ENCODE measurements at places on chromosomes 4 and X.

- no peak for DNase-seq
Measured at GRCh38 chrX:148159796-148160195, 178.7 kb downstream of the FMR1NB start.

DNA sequence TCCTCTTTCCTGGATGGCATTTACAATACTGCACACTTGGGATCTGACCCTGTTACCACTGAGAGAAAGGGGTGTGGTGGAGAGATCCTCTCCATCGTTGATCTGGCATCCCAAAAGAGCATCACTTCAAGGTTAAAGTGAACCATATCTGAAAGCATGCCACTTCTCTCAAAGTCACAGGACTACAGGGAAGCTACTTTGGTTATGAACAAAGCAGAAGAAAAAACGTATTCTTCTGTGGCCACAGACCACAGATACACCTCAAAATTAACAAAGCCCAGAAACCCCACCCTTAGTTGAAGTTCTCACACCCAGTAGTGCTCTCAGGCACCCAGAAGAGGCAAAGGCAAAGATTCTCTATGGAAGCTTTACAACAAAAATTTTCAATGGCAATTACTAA, 108.3 kb downstream of the JADE1 start:
- DNase-seq: no peak

GRCh38 chrX:11254417-11255109, 38.6 kb upstream of the AMELX start:
- DNase-seq: no peak

DNA sequence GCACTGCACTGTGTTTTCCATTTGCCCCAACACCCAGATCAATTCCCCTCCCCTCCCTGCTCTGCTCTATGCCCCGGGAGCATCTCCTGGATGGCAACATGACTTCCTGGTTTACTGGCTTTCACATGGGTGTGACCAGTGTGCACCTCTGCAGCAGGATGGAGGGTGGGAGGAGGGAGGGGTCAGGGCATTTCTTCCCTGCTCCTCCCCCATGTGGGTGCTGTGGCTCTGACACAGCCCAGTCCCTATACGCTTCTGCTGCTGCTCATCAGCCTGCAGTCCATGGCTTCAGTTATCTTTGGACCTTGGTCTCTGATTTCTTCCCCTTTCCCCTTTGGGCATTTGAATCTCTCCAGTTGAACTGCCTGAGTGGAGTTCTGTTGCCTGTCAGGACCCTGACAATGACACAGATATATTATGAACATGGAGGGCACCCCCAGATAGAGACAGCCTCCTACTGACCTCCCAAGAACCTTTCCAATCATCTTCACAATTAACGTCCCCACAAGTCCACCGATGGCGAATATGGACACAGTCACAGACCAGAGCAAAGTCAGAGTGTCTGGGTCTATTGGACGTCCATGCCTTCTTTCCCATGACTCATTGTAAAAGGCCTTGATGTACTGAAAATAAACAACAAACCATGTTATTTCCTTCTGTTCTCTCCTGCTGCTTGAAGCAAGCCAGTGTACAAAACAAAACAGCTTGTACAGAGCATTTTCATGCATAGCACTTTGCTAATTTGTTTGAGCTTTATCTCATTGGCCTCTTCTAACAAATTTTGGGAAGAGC, 24.8 kb downstream of the SLC2A9 start:
- DNase-seq: no peak

GRCh38 chr4:188078116-188078515, 31.3 kb downstream of the TRIML2 start:
- DNase-seq: no peak

DNA sequence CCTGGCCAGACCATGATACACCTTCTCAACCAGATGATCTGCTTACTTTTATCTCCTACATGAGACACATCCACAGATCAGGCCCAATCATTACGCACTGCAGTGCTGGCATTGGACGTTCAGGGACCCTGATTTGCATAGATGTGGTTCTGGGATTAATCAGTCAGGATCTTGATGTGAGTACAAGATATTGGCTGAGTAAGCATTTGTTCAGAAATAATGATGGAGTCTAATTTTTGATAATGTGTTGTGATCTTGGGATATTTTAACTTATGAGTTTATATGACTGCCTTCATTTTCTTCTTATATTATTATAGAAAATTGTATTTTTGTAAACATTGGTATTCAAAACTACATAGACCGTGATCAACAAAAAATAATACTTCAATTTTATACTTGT, 39.4 kb downstream of the SLC10A6 start:
- DNase-seq: no peak

DNA sequence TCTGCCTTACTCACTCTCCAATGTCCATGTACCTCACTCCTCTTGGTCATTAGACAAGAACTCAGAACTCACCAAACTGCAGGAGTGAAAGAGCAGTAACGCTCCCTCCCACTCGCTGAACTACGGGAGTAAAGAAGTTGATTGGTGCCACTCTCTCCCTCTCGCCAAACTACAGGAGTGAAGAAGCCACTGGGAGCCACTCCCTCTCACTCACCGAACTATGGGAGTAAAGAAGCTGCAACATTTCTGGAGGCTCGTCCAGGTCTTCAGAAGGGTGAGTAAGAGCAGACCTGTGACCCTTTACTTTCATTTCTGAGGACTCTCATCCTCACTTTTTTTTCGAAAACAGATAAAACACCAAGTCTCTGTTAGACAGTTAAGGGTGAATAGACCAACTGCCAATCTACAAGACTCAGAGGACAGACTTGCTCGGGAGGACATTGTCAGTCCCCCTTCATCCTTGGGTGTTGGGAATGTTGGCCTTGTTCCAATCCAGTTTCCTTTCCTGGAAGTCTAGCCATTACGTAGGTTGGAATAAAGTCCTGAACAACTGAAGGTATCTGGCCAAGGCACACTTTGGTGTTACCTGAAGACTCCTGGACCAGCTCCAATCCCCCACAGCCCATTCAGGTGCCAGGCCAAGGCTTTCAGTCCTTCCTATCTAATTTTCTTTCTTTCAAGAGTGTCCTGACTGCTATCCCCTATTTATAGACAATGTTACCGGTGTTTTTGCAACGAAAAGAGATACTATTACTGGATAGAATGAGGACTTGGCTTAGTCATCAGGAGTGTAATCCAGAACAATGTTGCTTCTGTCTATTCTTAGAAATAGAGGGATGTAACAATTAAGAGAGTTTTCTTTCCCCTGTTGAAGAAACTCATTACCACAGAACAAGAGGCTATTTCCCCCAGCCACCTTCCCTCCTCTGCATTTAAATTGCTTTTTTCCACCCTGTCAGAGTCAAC, 11.0 kb upstream of the COL25A1 start:
- no peak for DNase-seq

DNA sequence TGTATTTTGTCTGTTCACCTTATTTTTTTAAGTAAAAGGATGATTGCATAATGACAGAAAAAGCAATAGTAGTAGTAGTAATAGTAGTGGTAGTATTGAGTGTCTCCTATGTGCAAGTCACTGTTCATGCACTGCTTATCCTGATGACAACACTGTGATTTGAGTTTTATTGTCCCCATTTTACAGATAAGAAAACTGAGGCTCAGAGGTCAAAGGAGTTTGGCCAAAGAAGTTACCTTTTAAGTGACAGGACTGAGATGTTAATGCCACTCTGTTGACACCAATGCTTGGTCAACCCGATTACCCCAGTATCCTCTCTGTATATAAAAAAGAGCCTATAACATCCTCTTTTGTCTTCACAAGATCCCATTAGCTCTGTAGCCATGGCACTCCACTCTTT, 100.5 kb upstream of the FRMPD3 start:
- no peak for DNase-seq

DNA sequence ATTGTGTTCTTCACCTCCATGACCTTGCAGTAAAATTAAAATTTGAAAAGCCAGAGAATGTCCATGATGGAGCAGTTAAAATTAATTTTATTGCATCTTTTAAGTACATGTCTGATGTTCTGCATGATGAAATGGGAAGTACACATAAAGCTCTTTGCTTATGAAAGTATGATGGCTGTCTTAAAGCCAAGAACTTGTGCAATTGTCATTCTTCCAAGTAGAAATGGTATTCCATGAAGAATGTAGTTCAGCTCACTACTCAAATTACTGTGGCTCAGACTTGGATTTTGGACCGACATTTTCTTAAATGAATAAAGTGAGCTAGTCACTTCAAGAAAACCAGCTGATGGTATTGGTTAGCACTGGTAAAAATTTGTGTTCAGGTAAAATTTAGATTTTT, 161.7 kb upstream of the CXCL13 start:
- no peak for DNase-seq

GRCh38 chr4:43244688-43245382, 352.3 kb downstream of the GRXCR1 start:
- DNase-seq: no peak

DNA sequence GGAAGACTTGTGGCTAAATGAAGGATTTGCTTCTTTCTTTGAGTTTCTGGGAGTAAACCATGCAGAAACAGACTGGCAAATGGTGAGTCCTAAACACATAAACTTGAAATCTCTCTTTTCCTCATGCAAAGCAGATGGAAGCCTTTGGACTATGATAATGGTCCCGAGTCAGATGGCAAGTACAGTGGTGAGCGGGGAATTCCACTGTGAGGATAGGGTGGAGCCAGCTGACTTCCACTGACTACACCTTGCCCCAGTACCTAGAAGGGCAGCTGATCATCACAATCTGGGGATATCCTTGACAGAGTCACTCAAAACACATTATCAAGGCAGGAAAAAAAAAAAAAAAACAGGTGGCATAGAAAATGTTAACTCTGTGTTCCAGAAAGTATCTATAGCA, 34.3 kb downstream of the ENPEP start:
- DNase-seq: no peak

GRCh38 chr4:21386166-21386780, 562.3 kb downstream of the KCNIP4 start:
- DNase-seq: no peak

GRCh38 chr4:173380987-173381386, 10.2 kb downstream of the SAP30 start:
- DNase-seq: no peak

DNA sequence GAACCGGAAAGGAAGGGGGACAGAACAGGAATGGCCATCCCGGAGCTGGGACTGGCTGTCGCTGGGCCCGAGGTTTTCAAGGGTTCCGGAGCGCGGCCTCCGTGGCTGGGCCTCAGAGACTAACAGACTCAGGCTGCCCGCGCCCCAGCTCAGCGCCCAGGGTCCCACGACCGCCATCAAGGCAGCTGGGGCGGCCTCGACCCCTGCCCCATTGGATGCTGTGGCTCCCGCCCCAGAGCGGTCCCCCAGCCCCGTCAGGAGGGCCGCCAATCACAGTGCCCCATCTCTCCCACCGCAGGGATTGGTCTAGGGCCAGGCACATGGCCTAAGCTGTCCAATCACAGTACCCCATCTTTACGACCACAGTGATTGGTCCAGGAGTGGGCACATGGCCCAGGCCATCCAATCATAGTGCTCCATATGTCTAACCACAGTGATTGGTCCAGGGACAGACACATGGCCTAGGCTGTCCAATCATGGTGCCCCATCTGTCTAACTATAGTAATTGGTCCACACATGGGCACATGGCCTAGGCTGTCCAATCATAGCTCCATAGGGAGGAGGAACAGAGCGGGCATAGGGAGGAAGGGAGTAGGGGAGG, 105.3 kb upstream of the NKX1-1 start:
- DNase-seq: no peak

DNA sequence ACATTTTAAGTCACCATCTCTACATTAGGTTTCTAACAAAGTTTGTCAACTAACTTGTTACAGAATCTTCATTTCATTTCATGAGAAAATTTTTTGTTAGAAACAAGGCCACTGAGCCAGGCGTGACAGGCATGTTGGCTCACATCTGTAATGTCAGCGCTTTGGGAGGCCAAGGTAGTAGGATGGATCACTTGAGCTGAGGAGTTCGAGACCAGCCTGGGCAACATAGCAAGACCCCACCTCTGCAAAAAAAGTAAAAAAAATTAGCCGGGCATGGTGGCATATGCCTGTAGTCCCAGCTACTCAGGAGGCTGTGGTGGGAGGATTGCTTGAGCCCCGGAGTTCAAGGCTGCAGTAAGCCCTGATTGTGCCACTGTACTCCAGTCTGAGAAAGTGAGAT, 32.3 kb downstream of the FAT1 start:
- no peak for DNase-seq

DNA sequence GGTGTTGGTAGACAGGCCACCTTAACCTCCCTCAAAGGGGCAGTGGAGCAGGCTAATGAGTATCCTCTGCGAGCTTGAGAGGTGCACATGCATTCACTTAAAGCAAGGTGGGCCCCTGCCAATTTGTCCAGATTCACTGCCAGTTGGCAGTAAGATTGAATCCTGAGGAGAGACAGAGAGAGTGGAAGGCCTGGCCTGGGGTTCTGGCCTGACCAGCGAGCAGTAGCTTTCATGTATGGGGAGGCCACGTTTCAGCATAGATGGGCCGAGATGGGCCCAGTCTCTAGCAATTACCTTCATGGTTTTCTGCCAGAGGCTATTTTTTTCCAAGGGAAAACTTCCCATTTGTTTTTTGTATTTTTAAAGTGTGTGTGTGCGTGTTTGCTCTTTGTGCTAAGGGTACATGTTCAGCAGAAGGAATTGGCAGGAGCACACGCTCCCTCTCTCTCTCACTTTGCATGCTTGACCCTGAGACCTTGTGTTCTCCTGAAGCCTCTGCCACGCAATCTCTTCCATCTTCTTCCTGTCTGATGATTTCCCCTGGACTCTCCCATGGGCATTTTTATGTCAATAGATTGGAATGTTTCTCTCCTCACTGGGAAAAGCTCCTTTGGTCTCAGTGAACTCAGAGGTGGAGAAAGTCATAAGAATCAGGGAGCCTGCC, 215.8 kb upstream of the SFRP2 start:
- DNase-seq: no peak

- DNase-seq: peak; percentile 34
Measured at GRCh38 chr4:174522183-174523024, at the start of gene HPGD. HPGD (minus strand) TSS chr4:174522488; CDS start chr4:174522451, 37 bp downstream.

- no peak for DNase-seq
Measured at GRCh38 chr4:53196882-53197771, 168.7 kb downstream of the SCFD2 start.

DNA sequence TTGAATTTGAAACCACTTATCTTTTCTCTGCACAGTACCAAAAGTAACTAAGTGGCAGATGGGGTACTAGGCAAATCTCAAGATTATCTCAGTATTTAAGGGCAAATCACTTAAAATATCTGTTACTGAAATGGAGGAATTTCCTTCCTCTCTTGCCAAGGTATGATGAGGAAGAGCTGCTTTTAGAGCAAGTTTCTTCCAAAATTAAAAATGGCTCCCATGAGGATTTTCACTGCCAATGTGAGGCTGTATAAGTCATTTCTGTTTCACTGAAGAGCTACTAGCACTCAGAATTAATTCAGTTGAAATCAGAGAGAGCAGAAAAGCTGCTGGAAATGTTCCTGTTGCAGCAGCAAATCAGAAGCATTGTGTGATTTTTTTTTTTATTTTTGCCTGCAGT, 43.4 kb downstream of the GABRB1 start:
- no peak for DNase-seq

GRCh38 chr4:138804711-138805110, 210.9 kb upstream of the NOCT start:
- no peak for DNase-seq

GRCh38 chrX:129632443-129632842, 22.3 kb downstream of the APLN start:
- no peak for DNase-seq

- DNase-seq: no peak
Measured at GRCh38 chr4:75251547-75251946, 262.7 kb downstream of the RCHY1 start.

All from stimulated activated CD8-positive, alpha-beta memory T cell treated with anti-CD3 and anti-CD28 coated beads, Interleukin-15, amount 100 ng/mL, for 1 hour (primary cell).